Neuronal stem cell (in vitro differentiated cells): ENCODE measurements at places on chromosomes 2 and 18.

DNA sequence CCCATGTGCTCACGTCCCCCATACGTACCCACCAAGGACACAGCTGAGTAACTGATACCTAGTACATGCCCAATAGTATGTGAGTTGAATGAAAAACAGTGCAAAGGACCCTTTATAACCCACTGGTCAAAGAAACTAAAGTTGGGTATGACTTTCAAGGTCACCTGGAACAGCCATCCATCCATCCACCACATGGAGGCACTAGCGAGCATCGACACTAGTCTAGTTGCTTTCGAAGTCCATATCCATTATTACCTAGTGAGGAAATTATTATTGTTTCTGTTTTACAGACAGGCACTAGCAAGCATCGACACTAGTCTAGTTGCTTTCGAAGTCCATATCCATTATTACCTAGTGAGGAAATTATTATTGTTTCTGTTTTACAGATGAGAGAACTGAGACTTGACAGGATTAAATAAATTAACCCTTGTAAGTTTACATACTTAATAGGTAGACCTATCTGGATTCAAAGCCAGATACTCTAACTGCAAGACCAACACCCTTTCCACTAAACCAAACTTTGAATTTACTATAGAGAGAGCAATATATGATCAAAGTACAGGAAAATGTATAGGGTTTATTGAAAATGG lies 233.7 kb downstream of the METTL4 start:
- DNase-seq = no peak

DNA sequence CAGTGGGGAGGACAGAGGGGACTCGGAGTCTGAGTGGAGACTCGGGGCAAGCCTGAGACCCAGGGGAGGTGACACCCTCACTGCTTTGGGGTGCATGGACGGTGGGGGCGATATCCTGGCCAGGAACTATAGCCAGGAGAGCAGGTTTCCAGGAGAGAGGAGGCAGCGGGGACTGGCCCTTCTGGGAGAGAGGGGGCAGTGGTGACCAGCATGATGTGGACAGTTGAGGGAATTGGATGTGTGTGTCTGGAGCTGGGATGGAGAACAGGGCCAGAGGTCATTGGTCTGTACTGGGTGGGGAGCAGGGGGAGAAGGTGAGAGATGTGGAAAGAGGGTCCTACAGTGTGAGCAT lies 63.6 kb downstream of the ACKR3 start:
- DNase-seq = no peak

- no peak for DNase-seq
Observed at GRCh38 chr2:97714950-97715652, 1.7 kb downstream of the ZAP70 start.

DNA sequence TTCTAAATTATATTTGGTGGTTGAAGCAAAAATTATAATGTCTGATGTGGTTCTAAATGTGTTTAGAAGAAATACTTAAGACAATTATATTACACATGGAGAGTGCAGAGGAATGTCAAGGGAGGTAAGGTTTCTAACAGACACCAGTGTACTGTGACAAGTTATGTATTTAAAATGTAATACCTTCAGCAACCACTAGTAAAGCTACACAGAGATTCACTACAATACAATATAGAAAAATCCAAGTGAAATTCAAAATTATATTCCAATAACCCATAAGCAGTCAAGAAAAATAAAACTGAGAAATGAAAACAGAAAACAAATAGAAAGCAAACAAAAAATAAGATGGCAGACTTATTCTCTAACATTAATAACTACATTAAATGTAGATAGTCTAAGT lies 249.5 kb upstream of the KLHL14 start:
- DNase-seq = no peak

DNA sequence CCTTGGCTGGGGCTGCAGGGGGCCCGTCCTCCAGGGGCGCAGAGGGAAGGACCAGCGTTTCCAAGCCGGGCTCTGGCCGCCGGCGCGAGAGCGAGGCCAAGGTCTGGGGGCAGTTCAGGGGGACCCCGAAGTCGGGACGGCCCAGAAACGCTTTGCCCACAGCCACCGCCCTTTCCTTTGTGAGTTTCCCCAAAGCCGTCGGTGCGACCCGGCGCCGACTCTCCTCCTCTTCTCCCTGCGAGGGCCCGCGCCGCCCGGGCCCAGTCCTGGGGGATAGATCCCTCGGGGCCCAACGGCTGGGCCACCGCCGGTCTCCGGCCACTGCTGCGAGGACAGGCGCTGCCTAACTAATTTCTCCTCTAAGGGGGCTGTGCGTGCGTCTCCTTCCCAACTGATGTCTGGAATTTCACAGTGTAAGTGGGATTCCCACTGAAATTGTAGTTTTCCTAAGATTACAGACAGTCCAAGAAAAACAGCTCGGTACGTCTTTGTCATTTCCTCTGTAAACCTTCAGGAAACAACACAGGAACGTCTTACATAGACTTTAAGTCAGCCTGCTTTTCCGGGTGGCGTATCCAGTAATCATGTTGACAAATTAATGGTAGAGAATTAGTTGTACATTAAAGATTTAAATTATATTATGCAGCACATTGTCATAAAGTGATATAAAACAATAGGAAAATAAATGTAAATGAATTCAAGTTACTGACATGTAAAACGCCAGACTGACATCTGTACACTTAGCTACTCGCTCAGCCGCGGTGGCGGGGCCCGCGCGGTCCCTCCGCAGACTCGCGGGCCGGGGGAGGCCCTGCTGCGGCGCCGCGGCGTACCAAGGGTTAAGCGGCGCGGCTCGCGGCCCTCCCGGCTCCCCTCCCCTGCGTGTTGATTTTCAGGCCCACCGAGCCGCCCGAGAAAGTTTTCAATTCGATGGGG lies 139.4 kb upstream of the SIX3 start:
- no peak for DNase-seq

DNA sequence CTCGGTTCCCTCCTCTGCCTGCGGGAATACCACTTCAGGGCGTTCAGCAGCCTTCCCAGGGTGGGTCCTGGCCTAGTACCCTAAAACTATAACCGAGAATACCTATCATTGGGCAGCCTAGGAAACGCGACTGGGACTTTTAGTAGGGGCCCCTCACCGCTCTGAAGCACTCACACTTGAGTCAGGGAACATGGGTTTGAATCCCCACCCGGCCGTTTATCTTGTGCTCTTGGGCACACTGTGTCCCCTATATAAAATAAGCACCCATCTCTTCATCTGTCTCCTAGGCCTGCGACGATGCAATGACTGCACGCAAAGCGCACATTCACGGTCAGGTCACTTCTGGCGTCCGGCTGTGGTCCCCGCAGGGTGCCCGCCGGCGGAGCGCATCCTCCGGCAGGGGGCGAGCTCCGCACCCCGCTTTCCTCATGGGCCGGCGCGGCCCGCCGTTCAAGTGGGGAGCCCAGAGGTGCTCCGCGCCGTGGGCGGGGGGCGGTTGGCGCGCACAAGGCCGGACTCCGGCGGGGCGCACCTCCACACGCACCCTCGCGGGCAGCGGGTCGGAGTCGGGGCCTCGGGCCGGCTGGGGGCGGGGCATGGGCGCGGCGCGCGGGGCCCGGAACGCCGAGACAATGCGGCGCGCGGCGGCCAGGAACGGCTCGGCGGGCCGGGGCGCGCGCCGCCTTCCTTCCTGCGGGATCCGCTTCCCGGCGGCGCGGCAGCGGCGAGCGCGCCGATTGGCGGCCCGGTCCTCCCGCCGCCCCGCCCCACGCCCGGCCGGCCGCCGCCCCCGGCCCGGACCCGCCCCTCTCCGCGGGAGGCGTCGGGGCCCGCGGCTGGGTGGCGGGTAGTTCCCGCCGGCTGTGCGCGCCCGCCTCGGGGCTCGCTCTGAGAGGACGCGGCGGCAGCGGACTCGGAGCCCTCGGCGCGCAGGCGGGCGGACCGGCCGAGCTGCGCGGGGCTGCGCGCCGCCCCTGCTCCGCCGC lies at the start of gene ASAP2:
Gene ASAP2, plus strand, starts transcription at position 850 of the 986 bp plus-strand sequence. CDS start 293 bp downstream, outside the sequence.
- DNase-seq = peak; percentile 72

DNA sequence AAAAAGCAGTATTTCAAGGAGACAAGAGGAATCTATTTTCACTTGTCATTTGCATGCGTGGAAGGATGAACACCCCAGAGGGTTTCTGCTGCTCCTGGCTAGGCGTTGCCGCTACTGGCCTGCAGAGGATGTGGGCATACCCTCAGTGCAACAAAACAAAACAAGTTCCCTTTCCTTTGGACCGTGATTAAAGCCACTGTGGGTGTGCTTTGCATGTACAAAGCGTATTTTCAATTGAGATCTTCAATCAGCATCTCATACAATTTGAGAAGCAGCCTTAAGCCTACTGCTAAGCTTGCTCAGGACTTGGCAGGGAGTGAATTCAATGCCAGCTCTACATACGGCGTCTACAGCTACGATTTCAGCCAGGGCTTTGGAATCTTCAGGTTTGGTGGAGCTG lies 298.4 kb downstream of the LPIN1 start:
- DNase-seq = no peak

GRCh38 chr2:133389569-133389968 lies 178.7 kb downstream of the NCKAP5 start:
- DNase-seq = no peak

DNA sequence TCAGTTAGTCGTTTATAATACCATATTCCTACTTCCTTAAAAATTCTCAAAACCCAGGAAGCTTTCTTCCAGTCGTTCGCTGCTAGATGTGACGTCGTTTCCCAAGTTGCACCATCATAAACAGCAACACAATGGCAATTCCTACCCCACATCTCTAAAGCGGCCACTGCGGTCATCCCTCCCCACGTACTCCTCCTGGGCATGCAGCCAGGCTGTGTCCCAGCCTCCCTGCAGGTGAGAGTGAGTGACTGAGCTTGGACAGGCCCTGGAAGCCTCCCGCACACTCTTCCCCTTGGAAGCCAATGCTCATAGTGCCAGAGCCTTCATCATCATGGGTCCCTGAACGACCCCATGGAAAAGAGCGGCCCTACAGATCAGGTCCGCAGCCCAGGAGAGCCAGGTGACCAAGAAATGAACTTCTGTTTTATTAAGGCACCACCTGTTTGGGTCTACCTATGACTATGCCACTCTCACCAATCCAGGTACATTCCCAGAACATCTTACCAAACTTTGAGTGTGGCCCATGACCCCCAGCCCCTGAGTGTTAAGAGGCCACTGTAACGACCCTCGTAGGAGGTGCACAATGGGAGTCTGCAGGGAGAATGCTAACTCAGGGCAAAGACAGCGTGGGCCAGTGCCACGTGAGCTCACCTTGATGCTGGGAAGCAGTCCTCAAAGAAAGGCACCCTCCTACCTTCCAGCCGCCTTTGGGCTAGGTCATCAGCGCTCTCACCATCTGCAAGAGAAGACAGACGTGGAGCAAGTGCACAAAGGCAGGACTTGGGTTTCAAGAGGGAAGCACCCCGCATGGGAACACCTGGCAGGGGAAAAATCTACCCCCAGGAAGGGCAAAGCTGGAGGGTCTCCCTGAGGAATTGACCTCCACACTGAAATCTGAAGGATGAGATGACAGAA lies 74.7 kb upstream of the RAB6C start:
- DNase-seq = no peak

DNA sequence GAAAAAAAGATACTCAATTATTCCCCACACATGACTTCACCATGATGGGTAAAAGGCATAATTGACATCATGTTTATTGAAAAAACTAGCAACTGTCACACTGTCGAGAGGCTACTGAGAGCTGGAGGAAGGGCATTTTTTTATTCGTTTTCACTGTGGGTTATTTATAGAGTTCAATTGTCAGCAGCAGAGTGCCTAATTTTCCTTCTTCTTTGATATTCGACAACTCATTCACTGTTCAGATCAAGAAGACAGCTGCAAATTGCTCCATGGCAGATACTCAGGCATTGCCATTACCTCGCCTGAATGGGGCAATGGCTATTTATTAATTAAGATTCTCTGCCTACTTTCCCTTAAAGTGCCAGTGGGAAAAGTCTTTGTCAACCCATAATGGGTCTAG lies 197.5 kb upstream of the NRP2 start:
- no peak for DNase-seq

DNA sequence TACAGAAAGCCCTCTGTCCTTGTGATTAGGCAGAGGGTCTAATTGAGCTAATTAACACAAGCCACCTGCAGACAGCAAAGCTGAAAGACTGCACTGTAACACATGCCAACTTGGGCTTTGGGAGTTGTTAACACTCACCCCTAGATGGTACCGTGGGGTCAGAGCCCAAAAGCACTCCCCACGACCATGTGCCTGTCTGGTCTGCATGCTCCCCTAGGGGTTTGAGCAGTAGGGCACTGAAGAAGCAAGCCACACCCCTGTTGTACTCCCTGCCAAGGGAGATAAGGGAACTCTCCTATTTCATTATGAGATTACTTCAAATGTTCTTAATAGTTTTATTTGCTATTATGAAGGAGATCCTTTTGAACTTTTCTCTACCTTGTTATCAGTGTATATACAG lies 560.1 kb upstream of the FSHR start:
- DNase-seq = no peak

- no peak for DNase-seq
Observed at GRCh38 chr2:32632089-32632488, 4.2 kb downstream of the TTC27 start.

GRCh38 chr2:74584088-74584645 lies 29.6 kb downstream of the DOK1 start:
- DNase-seq = no peak

DNA sequence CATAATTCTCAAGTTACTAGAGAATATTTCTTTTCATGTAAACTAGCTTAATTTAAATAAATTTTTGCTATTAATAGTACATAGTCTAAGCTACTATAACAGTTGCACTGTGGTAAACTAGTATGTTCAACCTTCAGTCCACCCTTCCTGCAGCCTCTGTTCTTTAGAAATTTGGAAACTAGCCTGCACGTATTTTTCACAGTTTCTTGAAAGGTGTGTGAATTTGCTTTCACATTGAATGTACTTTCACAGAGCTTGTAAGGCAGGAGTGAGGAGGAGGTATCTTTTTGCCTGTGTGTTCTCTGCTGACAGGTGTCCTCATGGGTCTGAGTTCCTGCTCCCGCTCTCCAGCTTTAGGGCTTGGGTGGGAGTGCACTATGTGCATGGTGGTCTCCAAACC lies 117.5 kb downstream of the ATP9B start:
- DNase-seq = no peak

DNA sequence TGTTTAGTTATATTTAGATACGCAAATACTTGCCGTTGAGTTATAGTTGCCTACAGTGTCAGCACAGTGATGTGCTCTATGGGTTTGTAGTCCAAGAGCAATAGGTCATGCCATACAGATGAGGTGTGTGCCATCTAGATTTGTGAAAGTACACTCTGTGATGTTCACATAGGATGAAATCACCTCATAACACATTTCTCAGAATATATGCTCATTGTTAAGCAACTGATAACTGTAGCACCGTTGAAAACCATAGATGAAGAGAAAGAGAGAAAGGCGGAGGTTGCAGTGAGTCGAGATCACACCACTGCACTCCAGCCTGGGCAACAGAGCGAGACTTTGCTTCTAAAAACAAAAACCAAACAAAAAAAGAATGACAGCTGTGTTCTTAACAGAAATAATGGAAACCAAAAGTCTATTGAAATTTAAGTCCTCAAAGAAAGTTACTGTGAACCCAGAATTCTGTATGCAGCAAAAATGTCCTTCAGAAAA lies 9.5 kb downstream of the DGKD start:
- no peak for DNase-seq
